T1000 (cell line): ENCODE measurements at places on chromosomes 12 and 14.

GRCh38 chr14:70257526-70257925, 68.8 kb upstream of the SLC8A3 start:
- no peak for DNase-seq

DNA sequence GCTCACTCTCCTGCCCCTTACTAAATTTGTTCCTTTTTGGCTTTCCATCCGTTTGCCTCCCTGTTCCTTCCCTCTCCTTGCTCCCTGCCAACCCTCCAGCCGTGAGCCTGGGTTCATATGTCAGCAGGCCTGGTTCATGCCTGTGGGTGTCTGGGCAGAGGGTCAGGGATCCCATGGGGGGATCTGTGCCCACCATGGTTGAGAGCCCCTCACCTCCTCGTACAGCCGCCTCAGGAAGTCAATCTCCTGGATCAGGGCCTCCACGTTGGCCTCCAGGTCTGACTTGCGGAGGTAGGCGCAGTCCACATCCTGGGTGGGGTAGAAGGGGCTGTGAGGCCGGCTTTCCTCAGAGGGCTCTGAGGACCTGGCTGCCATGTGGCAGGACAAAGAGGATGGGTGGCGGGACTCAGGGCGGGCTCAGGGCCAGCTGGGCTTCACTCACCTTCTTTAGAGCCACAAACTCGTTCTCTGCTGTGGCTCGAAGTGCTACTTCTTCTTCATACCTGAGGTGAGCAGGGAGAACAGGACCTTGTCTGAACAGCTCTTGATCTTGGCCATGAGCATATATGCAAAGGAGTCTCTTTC, 3.6 kb downstream of the KRT83 start:
- DNase-seq, result no peak

DNA sequence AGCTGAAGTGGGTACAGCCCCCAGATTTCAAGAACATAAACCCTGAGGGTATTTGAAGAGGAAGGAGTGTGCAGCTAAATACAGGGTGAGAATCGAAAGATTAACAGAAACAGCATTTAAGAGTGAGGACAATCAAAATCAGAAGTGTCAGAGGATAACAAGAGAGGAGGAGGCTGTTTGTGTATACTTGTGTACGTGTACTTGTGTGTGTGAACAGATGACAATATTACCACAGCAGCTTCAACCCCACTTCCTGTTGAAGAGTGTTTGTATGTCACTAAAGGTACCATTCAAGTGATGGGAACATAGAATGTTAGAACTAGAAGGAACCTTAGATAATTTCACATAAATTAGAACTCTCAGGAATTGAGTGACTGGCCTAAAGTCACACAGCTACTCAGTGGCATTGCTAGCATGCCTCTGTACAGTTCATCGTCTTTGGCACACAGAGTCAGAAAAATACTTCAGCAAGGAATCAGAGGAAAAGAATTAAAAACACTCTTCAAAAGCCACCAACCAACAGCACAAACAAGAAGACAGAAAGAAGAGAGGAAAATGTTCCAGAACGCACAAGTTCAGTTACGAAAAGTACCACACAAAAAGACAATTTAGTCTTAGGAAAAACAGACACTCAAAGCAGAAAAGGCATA, 164.3 kb upstream of the BCL2L14 start:
- DNase-seq, result no peak

GRCh38 chr14:101174522-101174838, 271.0 kb upstream of the RTL1 start:
- no peak for DNase-seq

DNA sequence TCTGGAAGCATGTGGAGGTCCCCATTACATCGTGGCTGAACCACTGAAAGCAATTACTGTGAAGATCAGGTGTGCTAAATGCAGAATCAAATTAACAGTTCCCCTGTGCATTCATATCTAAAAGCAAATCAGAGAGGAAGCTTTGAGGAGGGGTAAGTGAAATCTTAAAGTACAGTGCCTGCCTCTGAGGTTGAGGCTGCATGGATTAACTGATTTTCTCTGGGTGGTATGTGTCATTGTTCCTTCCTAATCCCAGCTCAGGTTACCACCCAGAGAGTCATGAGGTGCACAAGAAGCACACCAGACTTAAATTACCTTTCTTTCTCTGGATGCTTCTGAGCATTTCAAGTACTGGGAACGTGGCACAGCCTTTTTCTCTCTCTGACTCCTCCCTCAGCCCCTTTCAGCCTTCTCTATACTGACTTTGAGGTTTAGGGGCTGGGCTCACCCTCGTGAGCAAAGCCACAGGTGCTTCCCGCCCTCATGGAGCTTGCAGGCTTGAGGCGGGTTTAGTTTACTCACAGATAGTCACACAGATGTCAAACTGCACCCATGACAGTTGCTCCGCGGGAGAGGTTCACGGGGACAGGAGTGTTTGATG, 237.6 kb upstream of the CRY1 start:
- no peak for DNase-seq

- no peak for DNase-seq
Measured at GRCh38 chr14:75452324-75452723, 24.5 kb downstream of the JDP2 start.

DNA sequence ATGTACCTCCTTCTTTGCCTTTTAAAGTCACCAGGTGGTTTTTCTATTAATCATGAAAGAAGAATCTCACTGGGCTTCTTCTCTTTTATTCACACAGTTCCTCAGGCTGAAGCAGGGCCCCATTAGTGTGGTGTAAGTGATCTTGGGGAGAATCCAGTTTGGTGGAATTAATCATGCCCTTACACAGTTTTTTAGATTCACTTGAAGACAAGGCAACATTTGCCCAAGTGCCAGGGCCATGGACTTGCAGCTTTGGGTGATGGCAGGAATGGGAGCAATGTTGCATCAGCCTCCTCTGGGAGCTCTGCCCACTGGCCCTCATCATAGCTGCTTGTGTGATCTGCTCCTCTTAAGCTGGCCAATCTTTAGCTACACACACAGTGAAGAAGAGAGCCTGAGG, 33.8 kb downstream of the KCNK10 start:
- no peak for DNase-seq

DNA sequence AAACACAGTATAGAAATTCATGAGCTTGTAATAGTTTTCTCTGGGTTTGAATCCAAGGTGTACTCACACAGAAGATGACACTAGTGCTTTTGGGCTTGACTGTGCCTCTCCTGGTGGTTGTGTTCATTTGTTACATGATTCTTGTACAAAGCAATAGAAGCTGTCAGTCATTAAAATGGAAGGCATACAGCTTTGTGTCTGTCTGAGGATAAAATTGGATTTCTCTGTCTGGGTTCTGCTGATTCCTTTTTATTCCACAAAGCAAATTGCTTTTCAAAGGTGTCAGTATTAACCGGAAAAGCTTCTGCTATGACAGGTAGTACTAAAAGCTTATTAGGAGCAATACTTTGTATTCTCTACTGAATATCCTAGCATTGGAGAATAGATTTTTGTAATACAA, 361.2 kb downstream of the SLC6A15 start:
- DNase-seq, result no peak

- DNase-seq, result no peak
Measured at GRCh38 chr14:93744176-93744575, 44.1 kb downstream of the PRIMA1 start.

DNA sequence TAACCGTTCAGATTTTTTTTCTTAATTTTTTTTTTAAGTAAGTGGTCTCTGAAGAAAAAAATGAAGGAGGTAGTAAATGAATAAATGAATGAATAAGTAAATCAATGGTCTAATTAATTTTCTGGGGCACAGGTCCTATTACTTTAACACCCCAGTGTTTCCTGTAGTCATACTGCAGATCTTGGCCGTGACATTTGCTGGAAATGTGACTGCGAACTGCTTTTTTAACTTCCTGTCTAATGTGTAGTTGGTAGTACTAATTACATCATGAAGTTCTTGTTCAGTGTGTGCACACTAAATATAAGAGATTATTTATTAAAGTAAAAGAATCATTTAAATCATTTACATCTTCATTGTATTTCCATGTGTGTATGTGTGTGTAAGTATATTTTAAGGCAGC, 45.4 kb downstream of the AEBP2 start:
- no peak for DNase-seq

DNA sequence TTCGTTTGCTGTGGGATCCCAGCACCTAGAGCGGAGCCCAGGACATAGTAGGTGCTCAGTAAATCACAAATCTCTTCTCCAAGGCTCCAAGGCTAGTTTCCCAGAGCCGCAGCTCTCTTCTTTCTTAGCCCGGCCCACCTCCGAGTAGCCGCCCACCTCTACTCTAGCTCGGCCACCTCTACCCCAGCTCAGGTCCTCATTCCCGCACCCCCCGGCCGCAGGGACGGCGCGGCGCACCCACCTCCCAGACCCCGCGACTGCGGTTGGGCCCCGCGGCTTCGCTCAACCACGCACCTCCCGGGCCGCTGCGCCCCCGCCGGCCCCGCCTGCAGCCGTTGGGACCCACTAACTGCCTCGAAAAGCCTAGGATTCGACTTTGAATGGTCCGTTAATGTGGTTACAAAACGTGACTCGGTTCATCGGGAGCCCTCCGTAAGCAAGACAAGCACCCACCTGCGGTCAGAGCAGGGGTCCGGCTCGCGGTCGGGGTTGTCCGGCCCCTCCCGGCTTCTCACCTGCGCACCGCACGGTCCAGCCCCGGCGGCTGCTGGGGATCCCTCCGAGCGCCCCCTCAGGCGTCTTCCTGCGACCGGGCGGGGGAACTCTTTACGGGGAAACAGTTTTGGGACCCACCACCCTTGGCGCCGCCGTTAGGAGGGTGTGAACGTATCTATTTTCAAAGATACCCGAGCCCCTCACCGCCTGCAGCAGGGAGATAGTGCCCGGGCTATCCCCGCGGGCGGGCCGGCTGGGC, at the start of gene SLC2A14:
Gene SLC2A14, minus strand, starts transcription at position 350 of the 754 bp plus-strand sequence. CDS start 3,035 bp downstream, outside the sequence.
- no peak for DNase-seq

DNA sequence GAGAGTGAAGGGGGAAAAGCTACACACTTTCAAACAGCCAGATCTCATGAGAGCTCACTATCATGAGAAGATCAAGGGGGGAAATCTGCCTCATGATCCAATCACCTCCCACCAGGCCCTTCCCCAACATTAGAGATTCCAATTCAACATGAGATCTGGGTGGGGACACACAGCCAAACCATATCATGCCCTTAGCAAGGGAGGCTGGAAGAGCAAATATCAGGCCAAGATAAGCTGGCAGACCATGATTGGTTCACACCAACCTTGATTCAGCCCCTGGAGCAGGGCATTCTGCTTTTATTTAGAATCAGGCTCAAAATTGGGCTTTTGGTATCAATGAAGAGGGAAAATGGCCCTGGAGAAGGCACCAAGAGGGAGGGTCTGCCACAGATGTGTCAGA, 137.4 kb downstream of the PRKCH start:
- DNase-seq, result no peak

DNA sequence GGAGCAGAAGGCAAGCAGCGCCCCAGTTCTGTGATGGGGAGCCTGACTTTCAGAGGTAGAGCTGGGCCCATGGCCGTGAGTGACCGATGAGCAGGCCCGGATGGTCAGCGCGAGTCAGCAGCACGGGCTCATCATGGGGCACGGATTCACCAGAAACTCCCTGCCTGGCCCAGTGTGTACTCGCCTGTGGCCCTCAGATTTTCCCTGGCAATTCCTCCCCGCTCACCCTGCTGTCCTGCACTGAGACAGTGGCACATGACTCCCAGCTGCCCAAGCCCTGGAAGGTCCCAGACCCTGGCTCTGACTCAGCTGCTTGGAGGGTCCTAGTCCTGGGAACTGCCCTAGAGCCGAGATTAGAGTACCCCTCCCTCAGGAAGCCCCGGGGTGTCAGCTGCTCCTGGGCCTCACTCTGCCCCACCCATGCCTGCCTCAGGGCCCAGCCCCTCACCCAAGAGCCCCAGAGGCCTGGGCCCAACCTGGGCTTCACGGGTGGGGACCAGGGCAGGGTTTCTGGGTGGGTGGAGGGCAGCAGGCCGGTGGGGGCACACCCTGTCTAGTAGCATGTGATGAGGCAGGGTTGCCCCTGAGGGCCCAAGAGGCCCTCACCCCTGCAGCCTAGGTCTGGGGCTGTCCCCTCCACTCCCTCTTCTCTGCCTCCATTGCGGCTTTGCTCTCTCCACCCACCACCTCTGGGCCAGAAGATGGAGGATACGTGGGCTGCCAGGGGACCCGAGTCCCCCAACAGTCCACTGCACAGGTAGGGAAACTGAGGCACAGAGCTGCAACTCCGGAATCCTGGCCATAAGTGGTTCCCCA, 8.4 kb downstream of the TRMT61A start:
- no peak for DNase-seq
